NT2/D1 (cell line): ENCODE measurements at places on chromosomes 12 and 14.

- DNase-seq, result peak; percentile 46
These were observed 4.2 kb downstream of the CCDC60 start for GRCh38 chr12:119338593-119339363.

GRCh38 chr14:36339816-36340215, 19.4 kb upstream of the MBIP start:
- DNase-seq, result no peak

DNA sequence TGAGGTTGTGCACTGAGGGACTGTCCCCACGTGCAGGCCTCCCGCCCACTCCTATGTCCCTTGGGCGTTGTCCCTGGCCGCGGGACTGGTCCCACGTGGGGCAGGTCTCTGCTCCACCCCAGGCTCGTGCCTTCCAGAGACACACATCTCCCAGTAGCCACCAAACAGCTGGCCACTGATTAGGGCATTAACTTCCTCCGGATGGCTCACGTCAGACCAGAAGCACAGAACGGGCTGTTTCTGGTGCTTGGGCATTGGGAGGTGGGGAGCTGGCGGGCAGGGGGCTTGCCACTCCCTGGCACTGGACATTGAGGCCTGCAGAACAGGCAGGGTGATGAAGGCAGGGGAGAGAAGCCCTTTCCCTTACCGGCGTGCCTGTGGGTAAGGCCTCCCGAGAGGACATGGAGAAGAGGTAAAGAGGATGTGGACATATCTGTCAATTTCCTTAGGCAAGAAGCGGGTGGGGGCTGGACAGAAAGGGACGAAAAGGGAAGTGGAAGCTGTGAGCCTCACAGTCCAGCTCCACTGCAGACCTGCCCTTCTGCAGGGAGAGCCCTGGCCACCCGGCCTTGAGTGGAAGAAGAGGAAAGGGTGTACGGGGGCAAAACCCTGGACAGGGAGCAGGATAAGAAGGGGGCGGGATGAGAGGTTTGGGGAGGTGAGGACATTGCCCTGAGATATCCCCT, 101.2 kb downstream of the NINJ2 start:
- no peak for DNase-seq

- no peak for DNase-seq
These were observed 2.0 kb upstream of the AP1G2 start for GRCh38 chr14:23569443-23570151.

GRCh38 chr12:40158592-40159111, 52.8 kb upstream of the SLC2A13 start:
- no peak for DNase-seq

GRCh38 chr12:6963791-6964413, 6.6 kb downstream of the PHB2 start:
- no peak for DNase-seq

- no peak for DNase-seq
These were observed 17.2 kb upstream of the SLC35F4 start for GRCh38 chr14:57883061-57883460.

GRCh38 chr14:85556267-85556666, 26.3 kb downstream of the FLRT2 start:
- DNase-seq, result no peak

- DNase-seq, result no peak
These were observed 487.5 kb upstream of the TMEM132C start for GRCh38 chr12:127779301-127780045.

GRCh38 chr14:79325071-79325470, 886.2 kb downstream of the DIO2 start:
- no peak for DNase-seq

- DNase-seq, result no peak
These were observed 70.9 kb upstream of the ETV6 start for GRCh38 chr12:11578461-11578993.
